ENCODE measurements at places on chromosomes 16 and 17. TPM values are rescaled to one million over a fixed set of nuclear protein-coding genes. Genes with fewer than 3 reads are reported as not detected.

HBA1 gene
- total RNA-seq = not detected

CD300A gene
- total RNA-seq = not detected

HEXIM2 gene
- 12.8 TPM for total RNA-seq

GRAPL gene
- total RNA-seq = under 0.01 TPM

SLC16A6 gene
- total RNA-seq = 1.5 TPM

AGRP gene
- not detected for total RNA-seq

ACSM2A gene
- total RNA-seq = not detected

UNC45B gene
- total RNA-seq = not detected
